ENCODE measurements at places on chromosomes 1 and 21.

GRCh38 chr1:200968469-200969410, 54.8 kb downstream of the KIF21B start:
- no peak for DNase-seq

DNA sequence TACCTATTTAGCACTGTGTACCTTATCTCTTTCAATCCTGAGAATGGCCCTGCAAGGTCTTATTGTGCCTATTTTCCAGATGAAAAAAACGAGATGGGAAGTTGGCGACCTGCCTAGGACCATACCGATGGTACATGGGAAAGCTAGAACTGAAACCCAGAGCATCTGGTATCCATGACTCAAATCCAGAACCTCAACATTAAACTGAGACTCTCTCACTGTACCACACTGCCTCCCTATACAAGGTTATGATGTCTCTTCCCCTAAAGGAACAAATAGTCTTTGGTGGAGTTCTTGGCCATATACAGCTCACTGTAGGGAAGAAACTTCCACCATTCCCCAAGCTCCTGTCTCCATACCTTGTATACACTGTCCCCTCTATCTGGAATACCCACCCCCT, 110.7 kb downstream of the TNR start:
- DNase-seq: no peak

- no peak for DNase-seq
These were observed 6.1 kb downstream of the ERRFI1 start for GRCh38 chr1:8020032-8020431.

GRCh38 chr21:44516828-44517174, 23.2 kb downstream of the KRTAP10-1 start:
- no peak for DNase-seq

GRCh38 chr1:204792354-204792692, 78.3 kb upstream of the NFASC start:
- DNase-seq: no peak

DNA sequence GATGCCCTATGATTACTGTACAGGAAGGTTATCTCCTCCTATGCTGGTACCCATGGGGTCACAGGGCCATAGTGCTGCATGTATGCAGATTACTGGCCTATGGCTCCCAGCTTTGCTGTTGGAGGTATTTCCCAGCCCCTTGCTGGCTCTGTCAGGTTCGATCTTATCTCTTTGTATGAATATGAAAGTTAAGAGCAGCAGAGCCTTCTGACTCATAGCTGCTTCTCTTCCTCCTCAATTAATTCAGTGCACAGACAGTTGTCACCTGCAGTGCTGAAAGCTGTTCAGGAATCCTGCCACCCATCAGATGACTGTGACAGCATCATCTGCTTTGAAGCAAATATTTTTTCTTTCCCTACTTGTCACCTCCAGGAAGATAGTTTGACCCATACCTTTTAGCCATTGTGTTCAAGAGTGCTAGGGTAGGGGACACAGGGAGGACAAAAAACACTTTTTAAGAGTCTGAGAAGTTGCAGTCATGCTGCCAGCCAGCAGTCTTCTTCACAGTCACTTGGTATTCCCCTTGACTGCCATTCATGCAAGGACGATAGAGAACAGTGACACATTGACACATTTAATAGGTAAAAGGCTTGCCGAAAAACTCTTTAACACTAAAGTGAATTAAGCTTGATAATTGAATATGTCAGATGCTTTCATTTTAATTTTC, 73.1 kb downstream of the KIF1B start:
- no peak for DNase-seq

DNA sequence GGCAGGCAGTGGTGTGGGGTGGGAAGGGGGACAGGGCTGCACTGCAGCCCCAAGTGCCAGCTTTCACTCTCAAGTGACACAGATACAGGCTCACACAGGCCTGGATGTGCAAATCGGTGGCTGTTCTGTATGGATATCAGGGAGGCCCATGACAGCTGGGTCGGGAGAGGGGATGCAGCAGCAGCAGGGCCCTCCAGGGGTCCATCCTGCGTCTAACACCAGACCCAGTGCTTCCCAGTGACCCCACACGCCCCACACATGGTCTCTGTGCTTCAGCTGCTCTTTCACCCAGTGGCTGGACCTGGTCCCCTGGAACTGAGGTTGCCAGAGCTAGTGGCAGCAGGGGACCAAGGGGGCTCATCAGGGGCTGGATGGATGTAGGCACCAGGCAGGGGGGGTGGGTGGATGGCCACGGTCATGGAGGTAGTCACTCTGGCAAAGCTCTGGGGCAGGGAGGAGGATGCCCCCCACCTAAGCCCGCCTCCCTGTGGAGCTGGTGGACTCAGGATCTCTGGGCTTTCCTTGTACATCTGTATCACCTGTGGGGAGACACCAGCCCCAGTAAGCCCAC, 13.9 kb downstream of the BTBD19 start:
- DNase-seq: no peak

GRCh38 chr1:175737451-175737850, 5.9 kb downstream of the TNR start:
- DNase-seq: no peak

- DNase-seq: no peak
These were observed 477.4 kb downstream of the CAMTA1 start for GRCh38 chr1:7262611-7263010.

- DNase-seq: no peak
These were observed 24.4 kb downstream of the KRTAP10-1 start for GRCh38 chr21:44515359-44516165.

- no peak for DNase-seq
These were observed 33.4 kb upstream of the ST6GALNAC5 start for GRCh38 chr1:76833856-76834255.

DNA sequence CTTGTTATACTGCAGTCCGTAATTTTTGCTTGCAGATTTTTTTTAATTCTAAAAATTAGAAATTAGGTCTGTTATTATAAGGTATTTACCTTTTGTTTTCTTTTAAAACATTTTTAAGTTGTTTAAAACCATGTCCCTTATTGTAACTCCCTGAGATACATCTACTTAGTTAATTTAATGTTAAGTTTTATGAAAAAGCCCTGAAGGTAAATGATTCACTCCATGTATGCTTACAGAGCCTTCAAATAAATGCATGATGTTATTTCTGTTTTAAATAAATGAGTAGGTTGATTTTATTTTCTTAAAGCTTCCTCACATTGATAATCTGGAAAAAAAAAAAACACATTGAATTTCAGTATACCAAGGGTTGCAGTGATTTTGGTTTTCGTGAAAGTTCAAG, 7.5 kb downstream of the SRSF11 start:
- DNase-seq: no peak

DNA sequence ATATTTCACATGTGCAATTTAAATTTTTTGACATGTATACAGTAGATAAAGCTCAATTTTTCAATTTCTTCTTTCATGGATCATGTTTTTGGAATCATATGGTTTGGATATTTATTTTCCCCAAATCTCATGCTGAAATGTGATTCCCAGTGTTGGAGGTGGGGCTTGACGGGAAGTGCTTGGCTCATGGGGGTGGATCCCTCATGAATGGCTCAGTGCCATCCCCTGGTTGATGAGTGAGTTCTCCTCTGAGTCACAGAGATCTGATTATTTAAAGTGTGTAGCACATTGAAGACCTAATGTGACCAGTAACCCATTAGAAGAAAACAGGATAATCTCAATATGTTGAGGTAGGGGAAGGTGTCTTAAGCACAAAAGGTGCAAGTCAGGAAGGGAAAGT, 9.1 kb upstream of the IFI16 start:
- no peak for DNase-seq

GRCh38 chr1:43783671-43784205, 76.4 kb downstream of the ST3GAL3 start:
- DNase-seq: no peak

GRCh38 chr1:30172757-30173156, 550.6 kb downstream of the MATN1 start:
- no peak for DNase-seq

DNA sequence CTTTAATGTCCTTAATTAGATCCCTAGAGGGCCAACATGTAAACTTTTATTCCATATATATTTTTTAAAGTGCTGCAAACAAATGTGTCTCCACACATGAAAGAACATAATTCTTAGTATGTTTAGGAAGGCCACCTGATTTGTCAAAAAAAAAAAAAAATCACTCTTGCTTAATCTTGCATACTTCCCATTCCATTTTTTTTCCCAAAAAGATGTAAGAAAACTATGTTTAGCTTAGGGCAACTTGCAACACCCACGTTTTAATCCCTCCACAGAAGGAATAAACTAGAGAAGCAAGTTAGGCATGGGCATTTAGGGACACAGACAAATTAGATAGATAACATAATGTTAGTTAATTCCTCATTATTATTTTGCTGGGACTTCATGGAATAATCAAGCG, 5.6 kb downstream of the YOD1 start:
- DNase-seq: no peak

- DNase-seq: no peak
These were observed 63.5 kb upstream of the BMP8A start for GRCh38 chr1:39427912-39428311.
